ENCODE measurements at places on chromosomes 5 and 9.

DNA sequence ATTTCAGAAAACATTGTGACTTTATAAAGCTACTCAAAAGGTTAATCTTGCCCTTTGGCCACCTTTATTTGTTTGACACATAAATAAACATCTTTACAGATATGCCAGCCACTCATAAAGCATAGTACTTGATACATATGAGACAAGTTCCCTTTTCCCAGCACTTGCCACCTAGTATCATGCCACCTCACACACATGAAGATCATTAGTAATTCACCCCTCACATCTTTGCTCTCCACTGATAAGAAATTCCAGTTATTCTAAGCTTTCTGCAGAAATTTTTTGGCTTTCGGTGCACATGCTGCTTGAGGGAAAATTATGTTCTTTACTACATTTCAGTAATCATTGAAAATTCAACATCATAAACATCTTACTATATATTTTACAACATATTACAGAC, 59.1 kb downstream of the DEPDC1B start:
- DNase-seq, result no peak

GRCh38 chr5:43973318-43973717, 370.3 kb downstream of the NNT start:
- DNase-seq, result no peak

- no peak for DNase-seq
These were observed 579 bp downstream of the SLC12A7 start for GRCh38 chr5:1111241-1111726.

- no peak for DNase-seq
These were observed 173.4 kb downstream of the DNAH5 start for GRCh38 chr5:13771011-13771571.

- DNase-seq, result no peak
These were observed 183.8 kb downstream of the PJA2 start for GRCh38 chr5:109225716-109226625.

GRCh38 chr9:16294133-16294770, 576.2 kb downstream of the BNC2 start:
- no peak for DNase-seq

DNA sequence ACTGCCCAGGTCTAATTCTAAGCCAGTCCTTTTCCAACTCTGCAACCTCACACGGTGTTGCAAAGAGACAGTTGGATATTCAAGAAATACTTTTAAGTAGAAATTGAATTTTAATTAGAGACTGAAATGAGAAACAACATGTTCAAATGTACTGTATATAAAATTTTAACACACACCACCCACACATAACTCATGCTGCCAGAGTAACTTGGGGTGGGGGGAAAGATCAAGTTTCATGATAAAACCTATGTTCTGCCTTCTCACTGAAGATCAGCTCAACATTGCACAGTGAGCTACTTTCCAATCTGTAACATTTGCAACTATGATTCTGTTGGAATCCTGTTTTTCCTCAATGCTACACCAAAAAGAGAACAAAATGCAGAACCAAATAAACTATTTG, 17.5 kb downstream of the ARL15 start:
- DNase-seq, result no peak

Measured in nucleus accumbens (tissue), 56 donors.